ENCODE measurements at places on chromosomes 1 and 21.

GRCh38 chr1:1594602-1595260 is 5.2 kb downstream of the FNDC10 start:
- no peak for DNase-seq

DNA sequence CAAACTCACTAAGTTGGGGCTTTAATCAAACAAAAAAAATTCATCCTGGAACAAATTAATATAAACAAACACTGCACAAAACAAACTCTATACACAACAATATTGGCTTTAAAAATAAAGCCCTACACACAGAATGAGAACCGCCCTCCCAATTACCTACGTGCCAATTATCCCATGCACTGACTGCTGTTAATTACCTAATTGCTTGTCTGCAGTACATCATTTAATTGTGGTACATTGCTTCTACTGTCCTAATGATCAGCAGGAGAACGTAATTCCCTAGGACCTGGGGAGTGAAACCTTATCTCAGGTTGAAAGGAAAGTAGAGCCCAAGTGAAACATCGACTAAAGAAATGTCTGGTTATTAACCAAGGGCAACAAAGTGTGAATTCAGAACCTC is 364.5 kb downstream of the KCNH1 start:
- no peak for DNase-seq

GRCh38 chr1:56646611-56647010 is 1.5 kb downstream of the PRKAA2 start:
- no peak for DNase-seq

- no peak for DNase-seq
These were observed 8.2 kb upstream of the FMOD start for GRCh38 chr1:203359010-203359571.

GRCh38 chr1:85065550-85065949 is 17.2 kb upstream of the MCOLN3 start:
- no peak for DNase-seq

GRCh38 chr1:182668521-182669054 is 15.8 kb downstream of the RGS8 start:
- DNase-seq, result no peak

DNA sequence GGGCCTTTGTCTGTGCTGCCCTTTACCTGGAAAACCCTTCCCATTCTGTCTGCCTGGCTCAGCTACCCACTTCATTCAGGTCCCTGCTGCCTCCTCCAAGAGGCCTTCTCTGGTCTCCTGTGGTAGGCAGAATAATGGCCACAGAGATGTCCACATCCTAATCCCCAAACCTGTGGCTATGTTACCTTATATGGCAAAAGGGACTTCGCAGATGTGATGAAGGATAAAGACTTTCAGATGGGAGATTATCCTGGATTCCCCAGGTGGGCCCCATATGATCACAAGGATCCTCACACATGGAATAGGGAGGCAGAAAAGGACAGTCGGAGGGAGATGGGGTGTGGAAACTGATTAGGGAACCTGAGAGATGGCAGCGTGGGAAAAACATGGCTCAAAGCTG is 14.2 kb upstream of the RUNX3 start:
- no peak for DNase-seq

DNA sequence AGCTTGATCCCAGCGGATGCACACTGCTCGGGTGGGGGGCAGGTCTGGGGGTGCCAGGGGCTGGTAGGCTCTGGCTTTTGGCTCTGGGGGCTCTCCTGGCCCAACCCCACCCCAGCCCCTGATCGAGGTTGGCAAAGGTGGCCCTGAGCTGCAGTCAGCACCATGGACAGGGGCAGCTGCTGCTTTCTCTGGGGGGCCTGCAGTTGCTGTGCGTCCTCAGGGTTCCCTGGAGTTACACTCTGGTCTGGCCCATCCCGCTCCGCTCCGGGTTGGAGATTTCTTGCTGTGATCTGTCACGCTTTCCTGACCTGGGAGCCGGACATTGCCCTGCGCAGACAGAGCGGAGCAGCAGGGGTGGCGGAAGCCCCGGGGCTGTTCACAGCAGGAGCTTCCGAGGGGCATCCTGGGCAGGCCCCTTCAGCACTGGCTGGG is 8.0 kb upstream of the PLCH2 start:
- no peak for DNase-seq

GRCh38 chr1:207891148-207891547 is 19.8 kb downstream of the CD34 start:
- DNase-seq, result no peak

GRCh38 chr1:12201352-12202189 is 28.3 kb upstream of the VPS13D start:
- DNase-seq, result no peak

- peak; percentile 56 for DNase-seq
These were observed 6.6 kb downstream of the GOLT1A start for GRCh38 chr1:204207136-204207616.

GRCh38 chr1:17229379-17229778 is 19.5 kb upstream of the PADI3 start:
- DNase-seq, result no peak

DNA sequence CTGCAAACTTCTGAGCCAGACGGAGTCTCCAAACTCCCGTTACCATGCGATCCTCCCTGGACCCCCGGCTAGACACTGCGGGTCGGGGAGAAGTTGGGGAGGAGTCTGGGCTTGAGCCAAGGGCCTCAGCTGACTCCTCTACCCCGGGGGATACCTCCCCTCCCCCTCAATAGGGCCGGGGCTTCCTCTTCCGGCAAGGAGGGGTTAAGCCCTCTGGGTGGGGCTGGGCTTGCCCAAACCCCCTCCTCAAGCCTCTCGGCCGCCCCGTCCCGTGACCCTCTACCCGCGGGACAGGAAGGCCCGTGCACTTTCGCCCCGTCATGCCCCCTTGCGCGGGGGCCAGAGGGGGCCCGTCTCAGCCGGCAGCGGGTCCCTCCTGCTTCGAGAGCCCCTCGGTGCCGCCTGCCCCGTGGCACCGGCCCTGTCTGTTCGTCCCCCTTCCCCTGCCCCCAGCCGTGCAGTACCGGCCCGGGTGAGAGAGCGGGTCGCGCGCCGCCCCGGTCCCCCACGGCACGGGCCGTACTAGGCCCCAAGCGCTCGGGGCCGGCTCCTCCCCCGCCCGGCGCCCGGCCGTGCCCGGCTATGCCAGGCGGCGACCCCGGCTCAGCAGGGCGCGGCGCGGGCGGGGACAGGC is 652 bp downstream of the ARL8A start:
- no peak for DNase-seq

- DNase-seq, result no peak
These were observed 210.9 kb downstream of the TGFB2 start for GRCh38 chr1:218556016-218556415.

DNA sequence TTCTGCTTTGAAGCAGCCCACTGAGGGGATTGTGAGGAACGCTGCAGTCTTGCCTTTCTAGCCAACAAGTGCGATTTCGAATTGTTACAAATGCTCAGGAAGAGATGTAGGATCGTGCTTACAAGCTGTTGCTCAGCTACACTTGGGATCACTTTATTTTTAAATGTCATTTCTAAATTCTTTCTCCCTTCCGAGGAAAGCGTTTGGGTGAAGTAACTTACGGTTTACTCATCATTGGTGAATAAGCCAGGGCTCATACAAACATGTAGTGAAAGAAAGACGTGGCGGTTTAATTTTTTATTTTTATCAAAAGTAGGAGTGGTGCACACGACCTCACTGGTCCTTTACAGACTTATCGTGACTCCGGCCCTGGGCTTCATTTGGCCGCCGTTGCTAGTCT is 386.6 kb downstream of the KIF26B start:
- DNase-seq, result no peak

DNA sequence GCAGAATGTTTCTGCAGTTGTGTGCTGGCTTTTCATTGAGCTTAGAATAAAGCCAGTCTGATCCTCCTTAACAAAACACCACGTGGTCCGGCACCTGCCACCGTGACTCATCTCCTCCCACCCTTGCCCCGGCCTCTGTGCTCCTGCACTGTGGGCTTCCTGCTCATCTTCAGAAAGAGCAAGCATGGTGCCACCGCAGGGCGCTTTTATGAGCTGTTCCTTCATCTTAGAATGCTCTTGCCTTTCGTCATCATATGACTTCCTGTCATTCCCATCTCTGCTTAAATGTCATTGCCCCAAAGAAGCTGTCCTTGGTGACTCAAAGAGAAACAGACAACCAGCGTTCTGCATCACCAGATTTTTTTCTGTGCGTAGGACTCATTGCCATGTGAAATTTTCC is 117.8 kb downstream of the HHAT start:
- no peak for DNase-seq
